ENCODE measurements at places on chromosomes 1 and 21.

GRCh38 chr1:63981408-63981773, 207.6 kb downstream of the ROR1 start:
- DNase-seq: no peak

GRCh38 chr1:21932127-21932526, 5.0 kb downstream of the HSPG2 start:
- DNase-seq: no peak

- DNase-seq: no peak
These were observed 469.0 kb upstream of the USP24 start for GRCh38 chr1:55684131-55684650.

- no peak for DNase-seq
These were observed 96.2 kb downstream of the RGS2 start for GRCh38 chr1:192905049-192905448.

- no peak for DNase-seq
These were observed 7.1 kb upstream of the THEM5 start for GRCh38 chr1:151860504-151861187.

Data from activated CD4-positive, alpha-beta T cell treated with anti-CD3 and anti-CD28 coated beads, Interleukin-2, amount 50 U/mL, for 48 hours (primary cell).